Stimulated activated CD8-positive, alpha-beta memory T cell treated with anti-CD3 and anti-CD28 coated beads, Interleukin-4, amount 100 ng/mL, for 24 hours (primary cell): ENCODE measurements at places on chromosomes 2 and 18.

DNA sequence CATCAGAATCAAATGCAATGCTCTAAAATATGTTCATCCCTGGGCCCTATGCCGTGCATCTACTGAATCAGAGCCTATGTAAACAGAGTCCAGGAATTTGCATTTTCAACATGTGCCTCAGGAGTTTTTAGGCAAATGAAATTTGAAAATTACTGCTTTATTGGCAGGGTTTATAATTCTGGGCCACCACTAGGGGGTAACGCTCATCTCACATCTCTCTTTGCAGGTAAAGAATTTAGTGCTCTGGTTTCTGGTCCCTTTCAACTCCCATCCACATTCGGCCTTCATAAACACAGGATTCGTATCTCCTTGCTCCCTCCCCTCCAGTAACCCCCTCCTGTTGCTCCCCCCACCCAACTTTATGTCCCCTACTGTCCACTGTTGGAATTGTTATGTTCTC, 49.3 kb downstream of the LYPD6B start:
- DNase-seq = no peak

DNA sequence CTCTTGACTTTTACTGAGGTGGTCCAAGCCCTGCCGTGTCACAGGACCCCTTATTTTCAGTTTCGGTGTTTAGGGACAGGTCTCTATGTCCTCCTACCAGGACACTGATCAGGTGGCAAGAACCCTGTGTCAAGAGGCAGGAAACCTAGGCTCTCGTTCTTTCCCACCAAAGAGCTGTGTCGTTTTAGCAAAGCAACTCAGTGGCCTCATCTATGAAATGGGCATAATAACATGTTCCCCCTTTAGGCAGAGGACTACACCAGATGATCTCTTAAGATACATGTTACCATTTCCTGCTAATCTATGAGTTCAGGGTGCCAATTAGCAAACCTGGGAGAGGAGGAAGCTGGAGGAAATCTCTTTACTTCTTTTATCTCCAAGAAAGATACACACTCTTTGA, 1.9 kb downstream of the RAB31 start:
- no peak for DNase-seq

DNA sequence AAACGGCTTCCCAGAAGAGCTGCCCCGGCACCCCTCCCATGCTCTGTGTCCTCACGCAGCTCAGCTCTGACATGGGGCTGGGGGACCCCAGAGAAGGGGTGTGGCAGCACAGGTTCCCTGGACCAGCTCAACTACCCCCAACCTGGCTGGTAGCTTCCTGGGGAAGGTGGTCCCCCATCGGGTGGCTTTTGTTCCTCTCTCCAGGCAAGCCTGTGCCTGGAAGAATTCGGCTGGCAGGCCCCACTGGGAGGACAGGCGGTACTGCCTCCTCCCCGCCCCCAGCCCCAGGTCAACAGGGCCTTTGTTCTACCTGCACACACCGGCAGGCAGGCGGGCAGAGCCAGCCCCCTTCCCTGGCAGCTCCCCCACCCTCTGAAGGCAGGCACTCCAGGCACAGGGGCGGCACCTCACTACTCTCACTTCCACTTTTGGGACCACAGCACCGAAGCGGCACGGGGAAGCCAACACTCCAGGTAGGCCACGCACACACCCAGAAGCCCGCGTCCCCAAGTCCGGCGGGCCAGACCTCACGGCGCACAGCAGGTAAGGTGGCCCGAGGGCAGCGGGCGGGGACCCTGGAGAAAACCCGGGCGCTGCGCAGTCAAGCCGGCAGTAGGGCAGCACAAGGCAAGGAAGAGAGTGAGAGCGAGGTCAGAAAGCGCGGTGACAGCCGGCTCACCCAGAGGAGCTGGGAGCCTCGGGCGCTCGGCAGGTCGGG, 1.3 kb downstream of the HS6ST1 start:
- DNase-seq = no peak

DNA sequence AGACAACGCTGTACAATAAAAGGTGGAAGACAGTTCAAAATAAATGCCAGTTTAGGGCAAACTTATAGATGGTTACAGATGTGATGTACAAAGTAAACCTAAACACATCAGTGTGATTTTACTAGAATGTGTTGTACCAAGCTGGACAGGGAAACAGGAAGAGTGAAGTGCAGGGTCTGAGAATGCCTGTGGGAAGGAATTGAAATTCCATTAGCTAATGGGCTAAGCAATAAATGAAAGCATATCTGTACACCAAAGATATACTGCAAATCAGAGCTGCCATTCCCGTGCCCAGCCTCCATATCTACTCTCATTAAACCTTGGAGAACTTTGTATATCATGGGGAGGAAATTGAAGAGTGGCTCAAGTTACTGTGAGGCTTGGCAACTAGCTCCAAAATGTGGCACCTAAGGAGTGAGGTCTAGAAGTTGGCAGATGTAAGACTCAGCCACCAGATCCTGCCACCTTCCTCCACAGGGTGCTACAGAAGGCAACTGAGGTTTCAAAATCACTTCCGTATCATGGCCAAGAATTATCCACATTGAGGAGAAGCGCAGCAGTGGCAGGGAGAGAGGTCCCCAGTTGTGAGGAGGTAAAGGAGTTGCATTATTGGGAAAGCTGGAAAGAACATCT, 277.8 kb downstream of the TCF4 start:
- DNase-seq = no peak

GRCh38 chr2:8418721-8419120, 263.1 kb upstream of the ID2 start:
- no peak for DNase-seq

- DNase-seq = no peak
Observed at GRCh38 chr2:11478899-11479605, 13.1 kb upstream of the E2F6 start.

GRCh38 chr2:152623076-152623740, 94.1 kb downstream of the PRPF40A start:
- DNase-seq = no peak

GRCh38 chr2:100818606-100819369, 1.2 kb upstream of the NPAS2 start:
- DNase-seq = no peak

- DNase-seq = no peak
Observed at GRCh38 chr2:64000630-64001381, 18.4 kb downstream of the VPS54 start.

DNA sequence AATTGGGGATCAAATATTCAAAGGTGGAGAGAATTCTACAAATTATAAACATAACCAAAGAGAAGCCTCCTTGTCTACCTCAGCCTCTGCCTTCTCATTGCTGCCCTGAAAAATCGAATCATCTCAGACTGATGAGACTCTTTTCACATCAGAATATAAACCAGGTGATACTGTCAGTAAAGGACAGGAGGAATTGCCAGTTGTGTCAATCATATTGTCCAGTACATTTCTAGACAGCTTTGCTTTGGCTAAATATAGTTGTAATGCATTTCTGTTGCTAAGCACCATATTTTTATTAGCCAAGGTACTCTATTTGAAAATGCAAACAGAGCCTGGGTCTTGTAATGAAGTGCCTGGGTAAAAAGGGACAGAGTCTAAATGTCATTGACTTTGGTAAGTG, 92.6 kb upstream of the TLK1 start:
- DNase-seq = no peak

DNA sequence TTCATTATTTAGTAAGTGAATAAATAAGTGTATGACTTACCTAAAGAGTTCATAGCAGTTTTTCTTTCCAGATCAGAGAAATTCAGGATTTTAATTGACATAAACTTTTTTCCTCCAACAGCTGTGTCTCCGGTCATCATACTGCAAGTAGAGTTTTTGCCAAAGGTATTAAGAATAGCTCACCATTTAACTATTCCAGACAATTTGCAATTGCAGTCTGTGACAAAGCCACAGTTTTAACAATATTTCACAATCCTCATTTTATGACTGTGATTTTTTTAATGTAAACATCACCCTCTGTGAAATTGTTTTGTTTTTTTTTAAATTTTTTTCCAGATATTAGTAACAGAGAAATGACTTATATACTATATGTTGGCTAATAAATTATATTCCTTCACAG, 199.1 kb downstream of the TRIB2 start:
- no peak for DNase-seq

GRCh38 chr18:51621113-51621863, 423.8 kb upstream of the MEX3C start:
- no peak for DNase-seq

DNA sequence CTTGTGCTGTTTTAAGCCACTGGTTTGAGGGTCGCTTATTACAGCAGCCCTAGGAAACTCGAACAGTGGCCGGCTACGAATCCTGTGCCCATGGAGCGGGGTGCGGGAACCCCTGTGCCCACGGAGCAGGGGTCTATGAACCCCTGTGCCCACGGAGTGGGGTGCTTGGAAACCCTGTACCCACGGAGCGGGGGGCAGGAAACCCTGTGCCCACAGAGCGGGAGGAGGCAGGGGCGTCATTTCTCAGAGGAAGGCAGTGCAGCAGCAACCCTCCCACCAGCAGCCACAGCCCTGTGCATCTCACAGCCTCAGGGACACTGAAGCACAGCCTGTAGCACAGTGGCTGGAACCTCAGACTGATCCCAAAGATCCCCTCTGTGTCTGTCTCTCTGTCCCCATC, 34.2 kb upstream of the GPC1 start:
- no peak for DNase-seq

- DNase-seq = no peak
Observed at GRCh38 chr2:57453945-57454344, 592.7 kb upstream of the VRK2 start.

DNA sequence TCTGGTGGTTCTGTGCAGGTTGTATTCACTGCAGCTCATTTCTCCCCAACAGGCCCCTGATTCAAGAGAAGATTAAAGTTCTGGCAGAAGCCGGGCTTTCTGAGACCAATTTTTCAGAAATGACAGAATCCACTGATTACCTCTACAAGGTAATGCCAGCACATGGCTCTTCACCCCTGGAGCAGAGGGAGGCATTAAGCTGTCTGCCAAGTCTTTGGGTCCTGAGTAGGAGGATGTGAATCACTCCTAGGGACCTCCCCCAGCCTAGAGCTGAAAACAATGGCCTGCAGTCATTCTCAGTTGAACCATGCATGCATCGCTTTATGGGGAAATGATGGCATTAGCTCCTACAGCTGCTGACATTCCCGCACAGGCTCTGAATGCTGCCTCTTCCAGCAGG, 20.5 kb upstream of the RPL37A start:
- no peak for DNase-seq

DNA sequence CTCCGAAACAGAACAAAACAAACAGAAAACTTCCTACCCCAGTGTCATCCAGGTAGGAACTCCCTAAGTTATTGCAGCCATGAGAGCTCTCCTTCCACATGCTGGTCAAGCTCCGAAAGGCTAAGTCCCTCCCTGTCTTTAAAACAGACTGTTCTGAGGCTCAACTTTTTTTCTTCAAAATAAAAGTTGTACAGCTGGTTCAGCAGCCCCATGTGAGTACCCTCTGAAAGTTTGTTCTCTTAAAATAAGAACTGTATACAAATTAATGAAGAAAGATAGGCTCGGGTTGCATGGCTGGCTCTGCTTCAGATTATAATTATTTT, at the start of gene PDE1A:
Gene PDE1A, minus strand, starts transcription at position 119 of the 323 bp plus-strand sequence.
- DNase-seq = no peak

DNA sequence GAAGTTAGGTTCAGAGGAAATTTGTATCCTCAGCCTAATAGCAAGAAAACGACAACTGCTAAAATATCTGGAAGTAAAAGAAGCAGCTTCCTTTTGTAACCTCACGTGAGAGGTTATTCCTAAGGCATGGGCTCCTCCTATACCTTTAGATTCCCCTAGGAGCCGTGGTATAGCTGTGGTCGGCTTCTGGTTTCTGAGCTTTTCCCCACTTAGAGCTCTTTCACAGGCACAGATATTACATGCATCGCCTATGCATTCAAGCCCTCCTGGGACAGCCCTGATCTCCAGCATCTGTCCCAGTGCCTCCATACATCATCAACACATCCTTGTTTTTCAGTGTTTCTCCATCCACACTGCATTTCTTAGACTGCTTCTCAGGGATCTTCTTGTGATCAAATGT, 289.0 kb downstream of the ALPK2 start:
- DNase-seq = no peak

DNA sequence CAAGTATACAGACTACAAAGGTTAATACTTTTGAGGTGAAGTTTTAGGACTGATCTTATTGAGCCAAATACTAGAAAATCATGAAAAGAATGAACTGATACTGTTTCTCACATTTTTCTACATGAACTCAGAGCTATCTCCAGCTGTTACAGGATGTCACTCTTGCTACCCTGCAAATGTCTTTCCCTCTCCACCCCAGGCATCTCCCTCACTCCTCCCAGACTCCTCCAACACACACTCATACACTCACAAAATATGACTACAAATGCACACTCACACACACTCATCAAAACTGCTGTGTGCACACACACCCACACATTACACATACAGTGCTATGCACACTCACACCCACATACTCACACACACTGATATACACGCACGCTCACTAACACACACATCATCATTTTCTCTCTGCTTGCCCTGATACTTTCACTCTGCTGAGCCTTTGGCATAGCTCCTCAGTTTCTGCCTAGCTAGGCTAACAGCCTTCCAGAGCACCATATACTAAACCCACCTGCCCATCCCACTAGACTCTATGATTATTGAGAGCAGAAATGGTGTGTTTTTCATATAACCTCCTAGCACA, 273.3 kb downstream of the CD226 start:
- DNase-seq = no peak

- DNase-seq = no peak
Observed at GRCh38 chr18:32480581-32480980, 9.9 kb upstream of the GAREM1 start.

- no peak for DNase-seq
Observed at GRCh38 chr18:64134044-64134747, 14.7 kb downstream of the LINC00305 start.

- no peak for DNase-seq
Observed at GRCh38 chr2:241316825-241317224, 1.1 kb downstream of the SEPTIN2 start.

GRCh38 chr2:1286929-1287328, 126.3 kb upstream of the TPO start:
- no peak for DNase-seq

- DNase-seq = no peak
Observed at GRCh38 chr2:20091305-20091991, 40.0 kb upstream of the LAPTM4A start.

DNA sequence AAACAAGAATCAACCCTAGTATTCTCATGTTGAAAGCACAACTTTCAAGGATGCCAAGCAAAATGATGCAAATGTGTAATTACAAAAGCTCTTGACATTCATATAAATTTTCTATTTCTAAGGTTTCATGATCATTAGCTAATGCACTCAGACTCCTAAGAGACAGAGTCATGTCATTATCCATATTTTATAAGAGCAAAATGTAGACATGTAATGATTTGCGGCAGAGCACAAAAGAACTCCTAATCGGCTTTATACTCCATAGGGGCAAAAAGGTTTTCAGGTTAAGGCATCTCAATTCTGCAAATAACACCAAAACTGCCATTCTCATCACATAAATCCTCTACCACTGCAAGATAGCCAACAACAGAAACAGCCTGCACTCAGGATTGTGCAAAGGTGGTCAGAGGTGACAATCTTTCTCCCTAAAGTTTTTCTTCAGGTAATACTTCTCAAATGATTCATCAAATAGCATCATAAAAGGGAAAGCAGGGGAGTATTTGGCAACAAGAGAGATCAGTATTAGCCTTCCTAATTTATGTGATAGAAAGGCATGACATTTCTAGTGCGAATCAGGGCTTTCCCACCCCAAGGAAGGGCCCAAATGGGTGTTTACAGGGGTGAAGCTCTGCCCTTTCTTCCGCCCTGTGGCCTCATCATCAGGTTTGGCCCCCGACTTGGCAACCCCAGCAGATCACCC, 64.7 kb downstream of the STK39 start:
- no peak for DNase-seq
